ENCODE measurements at places on chromosomes 1 and 21. TPM values are rescaled to one million over a fixed set of nuclear protein-coding genes. Genes with fewer than 3 reads are reported as not detected.
A peak's percentile ranks its signal among the peaks of the same experiment; 100 is the strongest.

The PRDX1 gene
- 721 TPM for polyA plus RNA-seq

DNA sequence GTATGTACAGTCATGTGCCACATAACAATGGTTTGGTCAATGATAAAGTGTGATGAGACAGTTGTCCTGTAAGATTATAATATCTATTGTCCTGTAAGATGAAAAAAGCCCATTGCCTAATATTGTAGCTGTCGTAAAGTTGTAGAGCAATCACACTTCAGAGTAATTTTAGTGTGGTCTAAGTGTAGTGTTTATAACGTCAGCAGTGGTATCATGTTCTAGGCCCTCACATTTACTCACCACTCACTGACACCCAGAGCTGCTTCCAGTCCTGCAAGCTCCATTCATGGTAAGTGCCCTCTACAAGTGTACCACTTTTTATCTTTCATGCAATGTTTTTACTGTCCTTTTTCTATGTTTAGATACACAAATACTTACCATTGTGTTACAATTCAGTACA, 259.9 kb upstream of the RAB4A start:
- no peaks in the 10 kb centered on the region for H3K4me1 ChIP-seq
- H3K4me3 ChIP-seq = no peak overlapping the region
- no peaks in the 10 kb centered on the region for H3K27me3 ChIP-seq
- no peak for DNase-seq
- H3K36me3 ChIP-seq = no peaks in the 10 kb centered on the region
- H3K27ac ChIP-seq = no peak overlapping the region

- H3K4me1 ChIP-seq = peaks cover 9% of the 10 kb centered on the region
- DNase-seq = no peak
- H3K27ac ChIP-seq = no peak overlapping the region
- no peaks in the 10 kb centered on the region for H3K36me3 ChIP-seq
- H3K4me3 ChIP-seq = no peak overlapping the region
- no peaks in the 10 kb centered on the region for H3K27me3 ChIP-seq
Measured at GRCh38 chr1:91548376-91549040, 47.9 kb downstream of the CDC7 start.

- H3K4me1 ChIP-seq = no peaks in the 10 kb centered on the region
- peaks cover 4% of the 10 kb centered on the region for H3K36me3 ChIP-seq
- H3K27me3 ChIP-seq = no peaks in the 10 kb centered on the region
- no peak overlapping the region for H3K27ac ChIP-seq
Measured at GRCh38 chr1:247324204-247324787, 7.4 kb downstream of the ZNF496 start.

DNA sequence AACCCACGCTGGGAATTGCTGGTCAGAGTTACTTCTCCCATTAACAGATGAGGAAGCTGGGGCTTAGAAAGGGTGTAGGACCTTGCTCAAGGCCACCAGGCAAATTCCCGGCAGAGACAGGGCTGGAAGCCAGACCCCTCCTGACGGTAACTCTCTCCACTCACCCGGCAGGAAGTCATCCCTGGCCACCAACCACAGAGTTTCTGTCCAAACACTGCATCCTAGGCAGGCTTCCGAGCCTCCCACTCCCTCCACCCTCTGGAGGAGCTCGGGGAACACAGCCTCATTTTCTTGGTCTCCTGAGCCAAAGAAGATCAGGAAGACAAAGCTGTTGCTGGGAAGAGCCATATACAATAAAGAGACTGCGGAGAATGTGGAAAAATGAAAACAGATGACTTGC, 25.0 kb upstream of the ZNF436 start:
- DNase-seq = peak; percentile 93
- H3K4me3 ChIP-seq = peak overlapping the region; percentile 25
- no peaks in the 10 kb centered on the region for H3K27me3 ChIP-seq
- peaks cover 15% of the 10 kb centered on the region for H3K4me1 ChIP-seq

DNA sequence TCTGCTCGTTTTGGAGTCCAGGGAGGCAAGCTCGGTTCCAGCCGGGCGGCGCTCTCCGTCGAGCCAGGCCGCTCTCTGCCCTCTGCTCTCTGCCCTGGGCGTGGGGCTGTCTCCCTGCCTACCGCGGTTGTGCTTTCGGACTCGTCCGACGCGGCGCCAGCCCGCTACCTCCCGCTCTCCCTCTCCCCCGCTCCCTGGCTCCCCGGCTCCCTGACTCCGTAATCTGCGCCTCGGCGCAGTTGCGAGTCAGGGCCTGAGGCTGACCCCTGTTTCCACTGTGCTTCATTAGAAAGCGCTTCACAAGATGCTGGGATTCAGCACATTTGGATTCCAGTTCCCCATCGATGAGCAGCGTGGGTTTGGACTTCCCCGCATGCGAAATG, 2.2 kb downstream of the SOX13 start:
- no peaks in the 10 kb centered on the region for H3K27me3 ChIP-seq
- H3K36me3 ChIP-seq = no peaks in the 10 kb centered on the region
- DNase-seq = no peak
- H3K27ac ChIP-seq = peak overlapping the region; percentile 49
- peaks cover 22% of the 10 kb centered on the region for H3K4me1 ChIP-seq

DNA sequence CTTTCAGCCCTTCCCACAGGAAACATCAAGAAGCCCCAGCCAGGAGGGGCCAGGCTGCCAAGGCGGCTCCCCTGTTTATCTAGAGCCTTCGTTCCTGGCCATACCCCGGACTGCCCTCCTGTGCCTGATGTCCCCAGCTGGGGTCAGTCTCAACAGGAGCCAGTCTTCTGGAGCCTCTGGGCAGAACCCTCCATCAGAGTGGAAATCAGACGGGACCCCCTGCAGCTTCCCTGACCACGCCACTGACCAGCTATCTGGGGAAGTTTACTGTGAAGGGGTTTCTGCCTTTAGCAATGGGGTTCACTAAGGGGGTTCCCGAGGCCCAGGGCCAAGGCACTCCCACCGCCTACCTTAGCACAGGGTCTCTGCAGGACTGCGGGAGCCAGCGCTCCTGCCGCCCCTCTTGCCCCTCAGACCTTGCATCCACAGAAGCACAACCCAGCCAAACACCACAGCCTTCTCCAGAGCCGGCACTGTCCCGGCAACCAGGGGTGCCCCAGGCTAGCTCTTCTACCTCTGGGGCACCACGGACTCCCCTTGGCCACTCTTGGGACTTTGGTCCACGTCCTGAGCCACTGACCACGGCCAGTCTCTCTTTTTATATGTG, 3.5 kb upstream of the MTFR1L start:
- H3K36me3 ChIP-seq = peaks cover 17% of the 10 kb centered on the region
- no peak overlapping the region for H3K27ac ChIP-seq
- H3K4me1 ChIP-seq = peaks cover 7% of the 10 kb centered on the region

DNA sequence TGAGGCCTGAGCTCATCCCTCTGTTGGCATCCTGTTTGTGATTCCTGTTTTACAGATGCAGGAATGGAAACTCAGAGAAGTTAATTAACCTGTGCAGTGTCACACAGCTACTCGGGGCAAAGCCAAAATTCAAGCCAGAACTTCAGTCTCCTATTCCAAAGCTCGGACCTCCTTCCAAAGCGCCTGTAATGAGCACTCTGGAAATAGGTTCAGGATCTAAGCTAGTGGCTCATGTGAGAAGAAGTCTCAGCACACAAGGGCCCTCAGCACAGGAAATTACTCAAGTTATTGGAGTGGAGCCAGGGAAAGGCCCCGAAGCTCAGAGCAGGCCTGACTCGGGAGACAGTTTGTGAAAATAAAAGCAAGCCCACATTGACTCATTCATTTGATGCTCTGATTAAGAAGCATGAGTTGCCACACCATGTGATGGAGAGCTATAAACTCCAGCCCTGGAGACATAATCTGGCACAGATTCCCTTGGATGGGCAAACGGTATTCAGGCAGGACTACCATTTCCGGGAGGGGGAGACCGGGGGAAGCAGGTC, 50.6 kb upstream of the LYST start:
- peaks cover 27% of the 10 kb centered on the region for H3K4me1 ChIP-seq
- no peaks in the 10 kb centered on the region for H3K36me3 ChIP-seq
- H3K27me3 ChIP-seq = no peaks in the 10 kb centered on the region
- H3K4me3 ChIP-seq = no peak overlapping the region
- DNase-seq = peak; percentile 99

DNA sequence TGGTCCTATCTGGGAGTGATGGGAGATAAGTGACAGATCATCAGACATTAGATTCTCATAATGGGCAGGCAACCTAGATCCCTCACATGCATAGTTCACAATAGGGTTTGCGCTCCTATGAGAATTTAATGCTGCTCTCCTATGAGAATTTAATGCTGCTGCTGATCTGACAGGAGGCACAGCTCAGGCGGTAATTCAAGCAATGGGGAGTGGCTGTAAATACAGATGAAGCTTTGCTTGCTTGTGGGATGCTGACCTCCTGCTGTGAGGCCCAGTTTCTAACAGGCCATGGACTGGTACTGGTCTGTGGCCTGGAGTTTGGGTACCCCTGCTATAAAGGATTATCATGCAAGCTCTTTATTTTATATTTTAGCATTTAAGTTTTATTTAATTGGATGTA, 72.0 kb downstream of the ZMYM4 start:
- DNase-seq = no peak
- H3K36me3 ChIP-seq = no peaks in the 10 kb centered on the region
- no peak overlapping the region for H3K27ac ChIP-seq
- H3K27me3 ChIP-seq = no peaks in the 10 kb centered on the region

DNA sequence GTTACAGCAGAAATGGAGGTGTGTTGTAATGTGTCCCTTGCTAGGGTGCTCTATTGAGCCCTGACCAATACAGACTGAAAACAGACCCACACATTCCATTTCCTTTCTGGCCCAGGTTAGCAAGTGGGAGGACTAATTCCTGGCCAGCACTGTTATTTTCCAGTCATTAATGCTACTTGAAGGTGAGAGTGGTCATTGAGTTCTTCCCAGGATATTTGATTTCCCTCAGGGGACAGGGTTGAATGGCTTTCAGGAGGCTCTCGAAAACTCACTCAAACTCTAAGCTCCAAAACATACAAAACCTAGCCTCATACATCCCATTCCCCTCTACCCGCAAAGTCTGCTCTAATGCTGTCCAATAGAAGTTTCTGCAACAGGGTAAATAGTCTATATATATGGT, 6.2 kb downstream of the LRRC52 start:
- H3K4me3 ChIP-seq = no peak overlapping the region
- H3K36me3 ChIP-seq = no peaks in the 10 kb centered on the region
- no peak overlapping the region for H3K27ac ChIP-seq
- H3K4me1 ChIP-seq = no peaks in the 10 kb centered on the region
- DNase-seq = no peak
- no peaks in the 10 kb centered on the region for H3K27me3 ChIP-seq

The CD1E gene
- polyA plus RNA-seq = not detected

The LRRC40 gene
- 24.2 TPM for polyA plus RNA-seq

GRCh38 chr1:183277821-183278738, 92.0 kb downstream of the LAMC2 start:
- H3K4me1 ChIP-seq = peaks cover 29% of the 10 kb centered on the region
- H3K27me3 ChIP-seq = no peaks in the 10 kb centered on the region
- peak overlapping the region; percentile 84 for H3K27ac ChIP-seq
- H3K36me3 ChIP-seq = no peaks in the 10 kb centered on the region
- H3K4me3 ChIP-seq = no peak overlapping the region

The TMEM222 gene
- 37.1 TPM for polyA plus RNA-seq

DNA sequence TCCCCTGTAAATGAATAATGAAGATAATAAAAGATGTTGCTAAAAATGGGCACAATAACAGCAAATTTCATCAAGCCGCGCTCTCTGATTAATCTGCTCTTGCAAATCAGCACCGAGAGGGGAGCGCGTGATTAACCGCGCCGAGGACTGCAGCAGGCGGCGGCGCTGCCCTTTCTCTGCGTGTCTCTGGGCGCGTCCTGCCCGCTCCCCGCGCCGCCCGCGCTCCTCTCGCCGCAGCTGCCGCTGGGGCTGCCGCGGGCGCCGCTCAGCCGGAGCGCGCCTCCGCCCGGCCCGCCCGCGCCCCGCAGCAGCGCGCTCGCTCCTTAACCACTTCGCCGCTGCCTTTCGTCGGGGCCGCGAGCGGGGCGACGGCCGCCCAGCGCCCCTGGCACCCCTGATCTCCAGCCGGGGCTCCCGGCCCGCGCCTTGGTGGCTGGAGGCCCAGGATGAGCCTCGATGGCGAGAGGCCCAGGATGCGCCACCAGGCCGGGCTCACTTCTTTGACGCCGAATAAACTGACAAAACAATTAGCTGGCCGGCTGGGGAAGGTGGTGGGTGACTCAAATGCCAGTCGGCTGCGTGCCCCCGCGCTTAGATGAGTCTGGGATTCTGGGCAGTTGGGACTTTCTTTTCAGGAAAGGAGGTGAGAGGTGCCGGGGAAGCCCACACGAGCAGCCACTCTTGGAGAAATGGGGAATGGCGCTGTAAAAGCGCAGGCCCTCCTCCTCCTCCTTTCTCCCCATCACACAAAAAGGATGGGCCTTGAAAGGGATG, 221.4 kb upstream of the PKN2 start:
- peak overlapping the region; percentile 44 for H3K4me3 ChIP-seq
- no peaks in the 10 kb centered on the region for H3K4me1 ChIP-seq
- no peaks in the 10 kb centered on the region for H3K36me3 ChIP-seq
- peak; percentile 46 for DNase-seq
- no peak overlapping the region for H3K27ac ChIP-seq
- H3K27me3 ChIP-seq = no peaks in the 10 kb centered on the region

DNA sequence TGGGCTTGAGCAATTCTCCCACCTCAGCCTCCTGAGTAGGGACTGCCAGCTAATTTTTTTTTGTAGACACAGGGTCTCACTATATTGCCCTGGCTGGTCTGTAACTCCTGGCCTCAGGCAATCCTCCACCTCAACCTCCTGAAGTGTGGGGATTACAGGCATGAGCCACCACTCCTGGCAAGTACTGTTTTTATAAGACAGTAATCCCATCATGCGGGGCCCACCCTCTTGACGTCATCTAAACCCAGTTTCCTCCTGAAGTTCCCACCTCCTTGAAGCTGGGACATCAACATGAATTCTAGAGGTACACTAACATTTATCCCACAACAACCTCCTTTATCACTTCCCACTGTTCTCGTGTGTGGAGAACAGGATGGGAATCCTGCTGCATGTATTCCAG, 104.7 kb downstream of the SPATA46 start:
- DNase-seq = no peak
- H3K27ac ChIP-seq = no peak overlapping the region

- no peak for DNase-seq
- H3K4me1 ChIP-seq = peaks cover 3% of the 10 kb centered on the region
- no peak overlapping the region for H3K27ac ChIP-seq
Measured at GRCh38 chr1:229336345-229336744, 6.5 kb downstream of the CCSAP start.

The PAQR6 gene
- 0.05 TPM for polyA plus RNA-seq

DNA sequence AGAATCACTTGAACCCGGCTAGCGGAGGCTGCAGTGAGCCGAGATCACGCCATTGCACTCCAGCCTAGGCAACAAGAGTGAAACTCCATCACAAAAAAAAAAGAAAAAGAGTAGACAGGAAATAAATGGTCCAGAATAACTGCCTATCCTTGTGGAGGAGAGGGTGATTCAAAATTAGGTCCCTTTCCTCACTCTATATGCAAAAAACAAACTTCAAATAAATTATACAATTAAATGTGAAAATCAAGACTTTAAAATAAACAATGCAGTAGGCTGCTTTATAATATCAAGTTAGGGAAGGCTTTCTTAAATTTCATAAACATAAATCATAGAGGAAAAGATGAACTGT, 26.4 kb downstream of the MRPL39 start:
- no peak for DNase-seq
- H3K27ac ChIP-seq = no peak overlapping the region
- H3K36me3 ChIP-seq = no peaks in the 10 kb centered on the region
- no peaks in the 10 kb centered on the region for H3K27me3 ChIP-seq
- no peaks in the 10 kb centered on the region for H3K4me1 ChIP-seq

- H3K4me1 ChIP-seq = no peaks in the 10 kb centered on the region
- no peak for DNase-seq
- H3K4me3 ChIP-seq = no peak overlapping the region
Measured at GRCh38 chr21:44903689-44904088, 17.0 kb downstream of the ITGB2 start.
